ENCODE measurements at places on chromosomes 12 and 14.

DNA sequence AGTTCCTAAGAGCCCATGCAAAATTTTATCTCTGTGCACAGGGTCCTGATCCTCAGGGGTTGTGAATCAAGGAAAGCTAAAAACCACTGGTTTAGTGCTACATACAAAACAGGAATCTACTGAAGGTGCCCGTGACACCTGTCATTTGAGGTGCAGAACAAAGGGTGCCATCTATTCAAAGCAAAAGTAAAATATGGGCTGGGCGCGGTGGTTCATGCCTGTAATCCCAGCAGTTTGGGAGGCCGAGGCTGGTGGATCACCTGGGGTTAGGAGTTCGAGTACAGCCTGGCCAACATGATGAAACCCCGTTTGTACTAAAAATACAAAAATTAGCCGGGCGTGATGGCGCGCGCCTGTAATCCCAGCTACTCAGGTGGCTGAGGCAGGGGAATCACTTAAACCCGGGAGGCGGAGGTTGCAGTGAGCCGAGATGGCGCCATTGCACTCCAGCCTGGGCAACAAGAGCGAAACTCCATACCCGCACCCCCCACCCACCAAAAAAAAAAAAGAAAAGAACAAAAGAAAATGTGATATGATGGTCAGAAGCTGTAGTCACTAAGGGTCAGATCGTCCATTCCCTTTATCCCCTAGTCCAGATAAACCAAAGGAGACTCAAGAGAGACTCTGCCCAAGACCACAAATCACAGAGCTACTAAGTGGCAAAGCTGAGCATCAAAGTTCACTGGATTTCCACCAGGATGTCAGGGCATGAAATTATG, 3.4 kb downstream of the PPTC7 start:
- DNase-seq = no peak

DNA sequence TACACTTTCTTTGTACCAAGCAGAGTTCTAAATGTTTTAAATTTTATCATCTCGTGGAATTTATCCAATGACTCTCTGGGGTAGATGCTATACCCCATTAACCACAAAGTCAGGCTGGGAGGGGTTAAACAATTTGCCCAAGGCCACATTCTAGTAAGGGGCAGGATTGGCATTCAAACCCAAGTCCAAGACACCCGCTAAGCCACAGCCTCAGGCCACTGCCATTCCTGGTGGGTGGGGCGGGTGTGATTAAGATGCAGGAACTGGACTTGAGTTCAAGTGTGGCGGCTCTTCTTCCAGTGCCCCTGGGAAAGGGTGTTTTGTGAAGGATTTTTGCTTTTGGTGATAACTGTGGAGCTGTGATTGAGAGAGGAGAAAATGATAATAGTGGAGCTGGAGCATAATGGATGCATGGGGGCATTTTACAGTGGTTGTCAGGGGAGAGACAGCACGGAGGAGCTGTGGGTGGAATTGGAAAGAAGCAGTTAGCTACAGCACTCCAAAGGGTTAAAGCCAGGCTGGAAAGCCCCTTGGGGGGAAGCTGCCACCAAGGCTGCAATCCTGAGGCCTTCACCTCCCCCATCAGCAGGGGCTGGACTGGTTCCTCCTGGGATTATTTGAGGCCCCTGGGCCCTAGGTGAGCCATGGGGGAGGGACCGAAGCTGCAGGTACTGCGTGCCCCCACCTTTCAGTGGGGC, 1.0 kb upstream of the VRTN start:
- DNase-seq = no peak

DNA sequence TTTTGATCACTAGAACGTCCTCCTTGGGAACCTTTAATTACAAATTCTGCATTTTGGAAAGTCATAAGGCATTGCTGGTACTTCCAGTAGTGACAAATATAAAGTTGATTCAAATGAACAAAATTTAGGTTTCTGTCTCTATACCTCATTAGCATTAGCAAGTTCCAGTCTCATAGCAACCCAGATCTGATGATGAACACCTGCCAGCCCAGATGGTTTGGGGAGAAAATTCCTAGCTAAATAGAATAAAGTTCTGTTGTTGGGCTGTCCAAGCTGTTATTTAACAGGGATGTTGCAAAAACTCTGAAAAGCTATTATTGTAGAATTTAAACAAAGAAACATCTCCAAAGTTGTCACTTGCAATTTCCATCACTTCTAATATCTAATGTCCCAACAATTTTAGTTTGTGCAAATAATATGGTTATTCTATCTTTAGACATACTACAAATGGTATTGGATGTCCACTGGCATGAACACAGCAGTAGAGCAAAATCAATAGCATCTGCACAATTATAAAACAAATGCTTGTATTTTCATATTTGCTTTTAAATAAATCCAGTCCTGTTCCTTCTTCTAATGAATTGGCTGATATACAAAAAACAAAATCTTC, 299.4 kb downstream of the SLC16A7 start:
- DNase-seq = no peak

- DNase-seq = no peak
Observed at GRCh38 chr14:59422069-59422881, 42.9 kb downstream of the GPR135 start.

DNA sequence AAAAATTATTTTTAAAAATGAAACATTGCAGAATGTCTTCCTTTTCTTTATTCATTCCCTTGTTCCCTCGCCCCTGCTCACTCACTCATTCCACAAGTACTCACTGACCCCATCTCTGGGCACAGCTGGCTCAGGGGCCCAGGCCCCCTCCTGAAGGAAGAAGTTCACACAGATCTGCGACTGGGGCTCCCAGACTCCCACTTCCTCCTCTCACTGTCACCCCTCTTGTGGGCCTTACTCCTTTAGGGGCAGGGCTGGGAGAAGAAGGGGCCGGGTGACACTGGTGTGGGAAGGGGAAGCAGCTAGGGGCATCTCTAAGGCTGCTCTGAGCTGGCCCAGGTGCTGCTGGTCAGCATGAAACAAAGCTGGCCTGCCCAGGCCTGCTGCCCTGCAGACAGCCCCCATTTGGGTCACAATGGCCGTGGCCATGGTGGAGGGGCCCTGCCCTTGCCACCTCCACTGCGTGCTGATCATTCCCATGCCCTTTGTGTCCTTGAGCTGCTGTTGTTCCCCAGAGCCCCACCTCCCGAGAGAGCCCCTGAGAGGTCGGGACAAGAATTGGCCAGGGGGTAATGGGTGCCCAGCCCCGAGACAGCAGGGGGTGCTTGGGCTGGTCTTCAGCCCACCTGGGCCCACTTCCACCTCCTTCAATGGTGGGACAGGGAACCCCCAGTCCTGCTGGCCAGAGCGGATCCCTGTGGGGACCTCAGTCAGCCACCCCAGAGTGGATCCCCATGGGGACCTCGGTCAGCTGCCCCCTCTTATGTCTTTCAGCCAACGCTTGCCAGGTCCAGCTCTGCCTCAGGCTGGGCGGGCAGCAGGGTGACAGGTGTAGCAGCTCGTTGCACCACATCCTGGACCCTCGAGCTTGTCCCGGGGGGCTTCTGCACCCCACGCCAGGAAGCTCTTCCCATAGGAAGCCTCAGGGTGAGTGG, 212.4 kb upstream of the C14orf180 start:
- DNase-seq = no peak

- DNase-seq = no peak
Observed at GRCh38 chr14:74601982-74602381, 10.1 kb downstream of the LTBP2 start.

- no peak for DNase-seq
Observed at GRCh38 chr12:22766911-22767420, 142.0 kb downstream of the ETNK1 start.

GRCh38 chr12:109800536-109800935, 32.7 kb downstream of the TRPV4 start:
- DNase-seq = no peak

GRCh38 chr14:106013879-106014376, 487.5 kb downstream of the TMEM121 start:
- no peak for DNase-seq

DNA sequence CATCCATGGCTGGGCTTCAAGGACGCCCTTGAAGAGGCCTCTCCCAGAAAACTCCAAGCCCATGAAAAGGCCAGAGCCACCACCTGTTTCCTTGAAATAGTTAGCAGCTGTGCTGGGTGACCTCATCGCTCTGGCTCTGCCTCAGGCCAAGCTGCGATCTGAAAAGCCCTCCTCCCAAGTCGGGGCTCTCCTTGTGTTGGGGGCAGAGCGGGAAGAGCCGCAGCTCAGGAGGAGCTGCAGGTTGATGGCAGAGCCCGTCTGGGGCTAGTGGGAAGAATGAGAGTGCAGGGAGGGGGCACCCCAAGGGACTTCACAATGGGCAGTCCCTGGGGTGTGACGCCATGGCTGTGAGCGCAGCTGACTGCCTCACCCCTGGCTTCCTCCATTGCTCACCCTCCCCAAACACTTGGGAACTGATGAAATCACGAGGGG, 50.0 kb upstream of the STON2 start:
- no peak for DNase-seq

DNA sequence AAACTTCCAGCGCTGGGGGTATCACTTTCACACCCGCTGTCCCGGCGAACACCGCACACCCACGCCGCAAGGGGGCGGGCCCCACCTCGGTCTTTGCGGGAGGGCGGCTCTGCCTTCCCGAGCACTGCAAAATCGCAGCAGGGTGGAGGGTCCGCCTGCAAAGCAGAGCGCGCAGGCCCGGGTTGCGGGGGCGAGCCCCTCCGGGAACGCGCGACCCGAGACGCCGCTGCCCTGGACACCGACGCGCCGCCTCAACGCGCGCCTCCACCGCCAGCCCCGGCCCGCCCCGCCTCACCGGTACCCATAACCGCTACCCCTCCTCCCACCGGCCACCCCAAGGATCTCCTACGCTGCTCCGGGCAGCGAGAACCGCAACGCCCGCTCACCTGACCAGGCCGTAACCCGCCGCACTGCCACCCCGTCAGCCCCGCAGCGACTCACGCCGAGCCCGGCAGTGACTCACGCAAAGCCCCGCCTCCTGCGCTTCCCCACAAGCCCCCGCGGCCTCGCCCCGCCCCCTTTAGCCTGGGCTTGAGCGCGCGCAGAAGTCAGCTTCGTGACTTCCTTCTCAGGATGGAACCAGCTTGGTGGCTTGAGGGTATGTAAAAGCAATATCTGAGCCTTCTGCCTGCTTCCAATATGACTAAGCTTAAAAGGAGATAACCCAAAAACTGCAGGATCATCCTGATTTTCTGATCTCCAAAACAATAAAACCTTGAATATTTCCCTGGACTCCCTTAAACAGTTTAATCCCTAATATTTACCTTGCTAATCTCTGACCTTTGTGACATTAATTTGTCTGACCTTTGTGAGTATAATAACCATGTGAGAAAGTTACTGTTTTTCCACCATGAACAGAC, at the start of gene RPAP3:
RPAP3 (minus strand) TSS at position 465 of the 860 bp plus-strand sequence. CDS start 3,190 bp downstream, outside the sequence.
- DNase-seq = peak; percentile 97

GRCh38 chr12:41972598-41972997, 172.1 kb downstream of the GXYLT1 start:
- DNase-seq = no peak

- no peak for DNase-seq
Observed at GRCh38 chr14:89276424-89276975, 140.5 kb downstream of the FOXN3 start.

GRCh38 chr12:32970465-32971110, 74.0 kb upstream of the PKP2 start:
- DNase-seq = no peak

DNA sequence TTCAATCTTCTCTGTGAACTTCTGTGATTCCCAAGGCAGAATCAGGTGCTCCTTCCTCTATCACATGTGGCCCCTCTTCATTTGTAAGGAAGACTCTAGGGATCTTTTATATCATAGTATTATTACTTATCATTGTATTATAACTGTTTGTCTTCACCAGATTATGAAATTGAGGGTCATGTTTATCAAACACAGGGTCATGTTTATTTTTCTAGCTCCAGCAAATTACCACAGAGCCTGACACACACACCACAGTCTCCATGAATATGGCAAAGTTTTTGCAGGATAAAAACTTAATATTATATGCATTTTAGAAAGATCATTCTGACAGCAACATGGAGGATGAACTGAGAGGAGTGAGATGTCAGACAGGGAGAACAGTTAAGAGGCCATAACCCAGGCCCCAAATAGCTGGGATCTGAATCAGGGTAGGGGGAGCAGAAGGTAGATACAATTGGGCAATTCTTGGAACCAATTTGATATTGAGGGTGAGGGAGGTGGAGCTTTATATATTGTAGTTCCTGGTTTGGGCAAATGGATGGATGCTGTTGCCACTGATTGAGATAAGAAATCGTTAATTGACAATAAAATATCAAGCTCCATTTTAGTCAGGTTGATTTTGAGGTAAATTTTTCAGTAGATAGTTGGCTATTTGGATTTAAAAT, 130.7 kb downstream of the DHRS2 start:
- DNase-seq = no peak

GRCh38 chr14:73381380-73382013, 76.8 kb downstream of the NUMB start:
- peak; percentile 11 for DNase-seq

DNA sequence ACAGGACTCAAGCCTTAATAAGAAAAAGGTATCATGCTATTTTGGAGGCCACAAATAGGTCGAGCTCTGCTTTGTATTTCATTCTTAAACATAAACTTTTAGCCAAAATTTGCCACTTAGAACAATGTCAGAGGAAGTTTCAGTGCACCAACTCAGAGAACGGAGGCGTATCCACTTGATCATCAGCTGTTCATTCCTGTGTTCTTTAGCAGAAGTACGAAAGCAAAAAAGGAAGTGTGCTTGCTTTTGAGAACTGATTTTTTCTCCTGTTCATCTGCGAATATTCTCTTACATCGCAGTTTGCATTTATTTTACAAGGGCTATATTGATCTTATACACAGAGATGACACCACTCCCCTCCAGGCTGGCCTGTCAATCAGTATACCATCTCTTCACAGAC, 188.6 kb upstream of the SOX5 start:
- DNase-seq = no peak

GRCh38 chr12:104280111-104280510, 23.4 kb upstream of the EID3 start:
- DNase-seq = no peak
